NCI-H82 (cell line): ENCODE measurements at places on chromosomes 12 and 14.
A peak's percentile ranks its signal among the peaks of the same experiment; 100 is the strongest.

GRCh38 chr14:85380881-85381280 lies 149.1 kb upstream of the FLRT2 start:
- peak; percentile 82 for DNase-seq

DNA sequence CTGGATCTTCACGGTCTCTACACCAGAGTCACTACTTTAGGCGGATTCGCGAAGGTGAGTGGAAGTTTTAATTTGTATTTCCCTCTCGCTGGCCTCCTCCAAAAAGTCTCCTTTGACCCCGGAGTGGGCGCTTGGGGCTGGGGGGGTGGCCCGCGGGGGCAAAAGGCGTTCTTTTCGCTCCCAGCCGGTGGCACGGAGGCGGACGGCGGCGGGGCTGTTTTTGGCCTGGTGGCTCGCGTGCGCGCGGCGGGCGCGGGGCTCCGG lies 510 bp downstream of the ARID2 start:
- no peak for DNase-seq

GRCh38 chr12:124434354-124434753 lies 133.1 kb downstream of the NCOR2 start:
- DNase-seq, result no peak

- no peak for DNase-seq
These were observed 12.7 kb upstream of the HDAC7 start for GRCh38 chr12:47832263-47832933.

GRCh38 chr12:55142669-55143565 lies 16.7 kb downstream of the OR9K2 start:
- DNase-seq, result peak; percentile 88

DNA sequence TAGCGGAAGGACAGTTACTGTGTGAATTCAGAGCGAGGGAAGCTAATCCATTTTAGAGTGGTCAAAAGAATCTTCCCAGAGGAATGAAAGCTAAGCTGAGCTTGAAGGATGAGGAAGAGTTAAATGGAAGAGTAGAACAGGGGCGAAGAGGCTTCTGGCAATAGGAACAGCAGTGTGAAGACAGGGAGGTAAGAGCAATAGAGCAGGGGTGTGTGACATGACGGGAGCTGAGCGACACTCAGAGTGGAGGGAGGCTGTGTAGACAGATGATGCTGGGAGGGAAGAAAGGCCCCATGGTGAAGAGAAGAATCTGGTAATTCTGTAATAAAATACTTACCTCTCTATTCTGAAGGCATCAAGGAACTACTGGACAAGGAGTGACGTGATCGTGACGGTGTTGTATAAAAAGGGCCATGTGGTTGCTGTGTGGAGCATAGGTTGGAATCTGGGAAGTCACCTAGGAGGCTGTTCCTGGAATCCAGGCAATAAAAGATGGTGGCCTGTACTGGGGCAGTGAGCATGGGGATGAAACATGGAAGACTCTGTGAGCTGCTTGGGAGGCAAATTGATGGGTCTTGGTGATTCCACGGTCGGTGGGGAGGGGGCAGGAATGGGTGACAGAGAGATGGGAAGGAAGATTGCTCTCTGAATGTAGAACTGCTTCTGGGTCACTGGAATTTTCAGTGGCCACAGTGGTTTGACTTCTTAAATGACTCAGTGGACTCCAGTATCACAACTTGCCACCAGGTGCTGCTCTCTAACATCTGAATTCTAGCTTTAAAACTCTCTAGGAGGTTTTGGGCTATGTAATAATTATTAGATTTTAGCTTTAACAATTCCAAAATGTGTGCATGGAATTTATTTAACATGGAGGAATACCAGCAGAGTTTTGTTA lies 164.1 kb downstream of the ATP23 start:
- peak; percentile 18 for DNase-seq

DNA sequence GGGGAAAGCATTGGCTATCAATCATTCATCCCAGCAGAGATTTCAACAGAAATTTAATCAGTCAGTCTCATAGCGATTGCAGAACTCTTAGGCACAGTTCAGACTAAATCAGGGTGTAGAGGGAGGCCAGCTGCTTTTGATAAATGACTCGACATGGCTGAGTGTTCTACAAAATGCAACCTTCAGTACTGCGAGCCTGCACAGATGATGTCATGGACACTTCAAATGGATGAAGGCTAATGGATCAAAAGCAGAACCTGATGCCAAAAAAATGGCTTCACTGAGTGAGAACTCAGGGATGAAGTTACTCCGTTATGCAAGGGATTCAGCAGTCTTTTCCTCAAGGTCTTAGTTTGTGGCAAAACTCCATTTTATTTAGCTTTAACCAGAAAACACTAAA lies 167.3 kb downstream of the DACT1 start:
- no peak for DNase-seq
